Fibroblast of skin of left quadriceps (primary cell): ENCODE measurements at places on chromosomes 12 and 14.

DNA sequence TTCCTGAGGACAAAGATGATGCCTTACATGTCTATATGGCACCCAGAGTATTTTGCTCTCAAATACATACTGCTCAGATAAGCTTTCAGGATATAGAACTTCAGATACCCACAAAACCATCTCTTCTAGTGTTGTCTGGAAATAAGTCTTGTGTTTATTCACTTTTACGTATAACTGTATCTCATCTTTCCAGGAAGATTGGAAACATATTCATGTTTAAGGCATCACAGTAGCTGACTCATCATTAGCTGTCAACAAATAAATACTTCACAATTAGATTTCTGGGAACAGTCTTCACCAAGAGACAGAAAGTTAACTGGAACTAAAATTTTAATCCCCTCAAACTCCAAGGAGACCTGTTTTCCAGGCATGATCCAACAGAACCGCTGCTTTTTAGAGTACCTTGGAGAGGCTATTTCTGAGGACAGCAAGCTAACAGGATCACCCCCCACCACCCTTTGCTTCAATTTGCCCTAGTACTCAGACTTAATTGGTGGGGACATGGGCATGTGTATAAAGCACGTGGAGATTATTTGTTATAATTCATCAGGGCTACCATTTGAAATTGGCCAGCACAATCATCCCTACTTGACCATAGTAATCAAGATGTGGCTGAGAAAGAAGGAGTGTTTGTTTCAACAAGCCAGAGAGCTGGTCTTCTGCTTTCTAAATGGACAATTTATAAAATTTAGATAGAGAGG is 129.3 kb upstream of the HIF1A start:
- peak; percentile 88 for DNase-seq

- DNase-seq, result no peak
Observed at GRCh38 chr12:91074154-91074709, 16.4 kb upstream of the KERA start.

GRCh38 chr12:51393676-51394545 is 2.7 kb upstream of the GALNT6 start:
- DNase-seq, result peak; percentile 86

GRCh38 chr12:114166362-114166761 is 200.2 kb upstream of the RBM19 start:
- peak; percentile 14 for DNase-seq

DNA sequence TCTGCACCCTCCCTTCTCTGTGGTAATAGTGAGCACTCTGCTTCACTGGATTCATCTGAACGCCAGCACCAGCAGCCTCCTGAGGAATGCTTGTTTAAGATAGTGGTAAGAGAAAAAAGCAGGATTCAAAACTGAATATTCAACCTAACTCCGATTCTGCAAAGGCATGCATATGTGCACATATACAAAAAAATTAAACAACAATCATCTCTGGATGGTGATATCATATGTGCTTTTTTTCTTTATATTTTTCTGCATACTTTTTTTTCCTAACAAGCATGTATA is 9.8 kb downstream of the TMEM229B start:
- no peak for DNase-seq

DNA sequence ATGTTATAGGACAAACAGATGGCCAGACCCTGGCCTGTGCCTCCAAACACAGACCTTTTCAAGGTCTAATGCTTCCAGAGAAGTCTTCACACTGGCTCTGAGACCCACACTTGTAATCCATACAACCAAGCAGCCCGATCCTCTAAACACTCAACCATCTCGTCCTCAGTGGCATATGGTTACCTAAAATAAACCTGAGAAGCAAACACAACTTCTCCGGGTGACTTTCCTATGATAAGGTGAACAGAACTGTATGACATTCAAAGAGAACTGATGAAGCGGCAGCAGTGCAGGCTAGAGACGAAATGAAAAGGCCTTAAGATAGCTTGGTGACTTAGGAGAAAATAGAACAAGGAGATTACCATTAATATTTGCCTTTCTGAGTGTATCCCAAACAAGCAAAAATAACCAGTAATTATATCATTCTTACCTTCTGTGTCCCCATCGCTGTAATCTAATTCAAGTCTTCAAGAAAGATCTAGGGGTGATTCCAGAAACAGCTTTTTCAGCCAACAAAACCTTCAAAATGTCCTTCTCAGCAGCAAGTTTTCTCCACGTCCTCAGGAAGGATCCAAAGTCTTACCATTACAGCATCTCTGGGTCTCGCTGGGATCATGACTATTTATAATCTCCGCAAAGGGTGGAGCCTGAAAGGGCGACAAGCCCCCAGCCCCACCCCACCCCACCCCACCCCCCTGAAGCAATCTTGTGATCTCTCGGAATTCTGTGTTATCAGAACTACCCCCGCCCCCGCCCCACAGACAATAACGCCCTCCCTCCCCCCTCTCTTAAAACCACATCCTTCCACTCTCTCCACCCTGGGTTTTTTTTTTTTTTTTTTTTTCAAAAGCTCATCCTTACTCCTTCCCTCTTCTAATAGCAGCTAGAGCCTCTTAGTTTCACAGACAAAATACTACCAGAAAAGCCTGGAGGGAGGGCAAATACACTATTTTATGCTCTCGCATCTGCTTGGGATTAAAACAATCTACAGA is at the start of gene SLC2A3:
Gene SLC2A3, minus strand, starts transcription at position 598 of the 992 bp plus-strand sequence. Its CDS starts 153 bp downstream, at position 445.
- peak; percentile 94 for DNase-seq

GRCh38 chr14:93733231-93733630 is 55.1 kb downstream of the PRIMA1 start:
- DNase-seq, result no peak

DNA sequence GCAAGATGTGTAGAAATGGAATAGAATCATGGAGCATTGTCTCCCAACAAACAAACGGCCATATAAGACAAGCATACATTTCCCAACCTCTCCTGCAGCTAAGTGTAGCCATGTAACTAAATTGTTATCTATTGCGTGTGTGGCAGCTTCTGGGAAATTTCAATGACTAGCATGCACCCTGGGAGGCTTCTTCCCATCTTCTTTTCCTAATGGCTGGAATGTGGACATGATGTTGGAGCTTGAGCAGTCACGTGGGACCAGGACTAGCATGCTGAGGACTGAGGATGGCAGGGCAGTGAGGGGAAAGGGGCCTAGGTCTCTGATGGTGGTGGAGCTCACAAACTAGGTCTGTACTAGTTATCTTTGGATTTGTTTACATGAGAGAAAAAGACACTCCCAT is 21.7 kb upstream of the CTDSP2 start:
- no peak for DNase-seq

DNA sequence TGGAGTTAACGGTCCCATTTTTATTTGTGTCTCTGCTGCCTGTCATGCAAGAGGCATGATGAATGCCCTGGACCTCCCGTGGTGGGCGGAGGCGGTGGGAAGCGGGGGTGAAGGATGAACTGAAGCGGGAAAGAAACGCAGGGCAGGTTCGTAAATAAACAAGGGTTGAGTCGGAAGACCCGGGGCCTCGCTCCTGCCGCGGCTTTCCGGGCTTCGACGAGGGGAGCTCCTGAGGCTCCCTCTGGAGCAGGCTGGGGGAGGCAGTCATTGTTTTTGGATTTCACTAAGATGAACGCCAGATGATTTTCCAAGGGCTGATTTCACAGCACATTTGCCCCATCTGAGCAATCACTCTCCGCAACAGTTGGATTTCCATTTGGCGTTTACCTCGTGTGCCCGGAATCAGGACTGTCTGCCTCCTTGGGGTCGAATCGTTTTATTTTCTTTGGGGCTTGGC is 130.2 kb downstream of the SLC38A6 start:
- DNase-seq, result no peak

DNA sequence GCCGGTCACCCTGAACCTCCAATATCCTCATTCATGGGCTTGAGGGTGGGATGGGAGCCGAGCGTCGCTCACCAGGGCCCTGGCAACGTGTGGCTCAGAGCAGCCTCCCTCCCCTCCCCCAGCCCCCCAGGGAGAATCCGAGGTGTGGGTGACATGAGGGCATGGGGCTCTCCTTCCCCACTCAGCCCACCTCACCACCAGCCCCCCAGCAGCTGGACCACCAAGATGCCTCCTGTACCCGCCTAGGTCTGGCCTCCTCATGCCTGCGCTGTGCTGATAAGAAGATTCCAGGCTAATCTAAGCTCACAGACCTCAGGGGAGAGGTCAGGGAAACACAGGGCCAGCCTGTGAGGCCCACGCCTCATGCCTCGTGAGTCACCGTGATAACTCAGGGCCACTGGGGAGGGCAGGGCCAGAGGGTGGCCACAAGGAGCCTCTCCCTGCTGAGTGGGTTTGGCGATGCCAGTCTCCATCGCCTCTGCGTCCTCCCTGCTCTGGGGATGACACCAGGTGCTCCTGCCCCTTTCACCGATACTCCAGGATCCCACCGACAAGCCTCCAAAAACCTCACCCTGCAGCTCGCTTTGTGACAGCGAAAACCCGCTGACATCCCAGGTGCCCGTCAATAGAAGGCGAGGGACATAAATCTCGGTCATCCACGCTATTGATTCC is 56.9 kb downstream of the TESC start:
- no peak for DNase-seq

DNA sequence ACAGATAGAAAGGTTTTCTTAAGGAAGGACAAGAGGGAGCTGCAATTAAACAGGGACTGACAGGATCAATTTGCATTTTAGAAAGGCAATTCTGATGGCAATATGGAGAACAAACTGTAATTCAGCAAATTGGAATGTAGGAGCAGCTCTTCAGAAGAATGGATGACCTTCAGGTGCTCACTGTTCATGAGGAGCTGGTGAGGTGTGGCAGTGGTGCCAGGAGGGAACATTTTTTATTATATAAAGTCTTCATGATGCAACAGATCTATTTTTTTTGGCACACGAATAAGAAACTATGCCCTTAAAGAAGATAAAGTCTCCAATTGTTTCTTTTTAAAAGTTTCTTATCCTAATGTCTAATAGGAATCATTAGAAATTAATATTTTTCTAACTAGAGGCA is 151.7 kb downstream of the SLC38A4 start:
- DNase-seq, result no peak

DNA sequence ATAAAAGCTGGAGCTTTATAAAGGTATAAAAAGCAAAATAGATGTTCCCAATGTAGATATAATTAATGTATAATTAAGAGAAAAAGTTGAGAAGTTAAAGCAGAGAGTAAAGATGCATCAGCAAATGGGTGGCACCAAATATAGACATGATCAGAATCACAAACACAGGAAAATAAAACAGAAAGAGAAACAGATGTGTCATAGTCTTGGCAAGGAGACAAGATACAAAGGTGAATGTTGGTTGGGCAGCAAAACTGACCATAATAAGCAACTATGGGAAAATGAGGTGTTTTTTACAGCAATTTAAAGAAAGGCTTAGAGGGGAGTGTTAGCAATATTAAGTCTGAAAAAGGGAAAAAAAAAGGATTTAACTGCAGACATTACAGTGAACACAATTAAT is 135.4 kb upstream of the CLEC14A start:
- no peak for DNase-seq

DNA sequence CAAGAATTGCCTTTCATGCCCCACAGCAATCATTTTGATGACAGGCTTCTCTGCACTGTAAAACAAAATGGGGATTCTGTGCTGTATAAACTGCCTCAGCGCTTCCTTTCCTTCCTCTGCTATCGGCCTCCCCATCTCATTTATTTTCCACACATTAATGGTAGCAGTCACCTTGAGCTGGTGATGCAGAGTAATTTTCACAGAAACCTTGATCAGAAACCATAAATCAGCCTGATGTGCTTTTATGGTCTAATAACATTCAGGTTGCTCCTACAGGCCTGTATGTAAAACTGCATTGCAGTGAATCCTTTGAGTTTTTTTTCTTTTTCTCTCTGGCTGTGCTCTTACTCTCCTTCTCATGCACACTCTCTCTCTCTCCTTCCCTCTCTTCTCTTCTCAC is 578.4 kb upstream of the STXBP6 start:
- no peak for DNase-seq

DNA sequence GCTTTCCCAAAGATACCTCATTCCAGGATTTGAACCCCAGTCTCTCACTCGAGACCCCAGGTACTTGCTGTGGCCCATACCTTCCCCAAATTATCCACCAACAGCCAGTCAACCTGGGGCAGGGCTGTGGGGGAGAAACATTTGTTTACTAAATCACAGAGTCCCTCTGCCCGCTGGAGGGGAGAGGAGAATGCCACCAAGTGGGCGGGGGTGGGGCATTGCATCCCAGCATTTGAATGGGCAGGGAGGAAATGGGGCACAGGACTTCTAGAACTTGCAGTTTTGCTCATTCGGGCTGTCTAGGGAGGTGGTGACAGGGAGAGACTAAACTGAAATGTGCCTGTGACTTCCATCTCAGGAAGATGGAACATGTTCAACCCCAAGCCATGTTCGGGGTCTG is 10.9 kb upstream of the SERPINA9 start:
- DNase-seq, result no peak

DNA sequence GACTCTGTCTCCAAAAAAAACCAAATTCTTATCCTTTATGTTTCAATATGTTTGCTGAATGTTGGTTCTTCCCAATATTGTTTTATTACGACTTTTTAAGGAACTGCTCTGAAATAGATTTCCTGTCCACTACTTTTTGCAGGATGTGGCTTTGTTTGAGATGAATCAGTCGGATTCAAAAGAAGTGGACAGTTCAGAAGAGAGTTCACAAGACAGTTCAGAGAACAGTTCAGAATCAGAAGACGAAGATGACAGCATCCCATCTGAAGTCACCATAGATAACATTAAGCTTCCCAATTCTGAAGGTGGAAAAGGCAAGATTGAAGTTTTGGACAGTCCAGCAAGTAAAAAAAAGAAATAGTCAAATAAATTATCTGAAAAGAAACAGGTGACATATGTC is 8.2 kb downstream of the NOPCHAP1 start:
- DNase-seq, result no peak

GRCh38 chr12:98543701-98544100 is 28.3 kb downstream of the TMPO start:
- DNase-seq, result no peak

- no peak for DNase-seq
Observed at GRCh38 chr14:70013271-70013873, 134.2 kb downstream of the SMOC1 start.

GRCh38 chr12:108860443-108860842 is 3.1 kb upstream of the SSH1 start:
- DNase-seq, result no peak

DNA sequence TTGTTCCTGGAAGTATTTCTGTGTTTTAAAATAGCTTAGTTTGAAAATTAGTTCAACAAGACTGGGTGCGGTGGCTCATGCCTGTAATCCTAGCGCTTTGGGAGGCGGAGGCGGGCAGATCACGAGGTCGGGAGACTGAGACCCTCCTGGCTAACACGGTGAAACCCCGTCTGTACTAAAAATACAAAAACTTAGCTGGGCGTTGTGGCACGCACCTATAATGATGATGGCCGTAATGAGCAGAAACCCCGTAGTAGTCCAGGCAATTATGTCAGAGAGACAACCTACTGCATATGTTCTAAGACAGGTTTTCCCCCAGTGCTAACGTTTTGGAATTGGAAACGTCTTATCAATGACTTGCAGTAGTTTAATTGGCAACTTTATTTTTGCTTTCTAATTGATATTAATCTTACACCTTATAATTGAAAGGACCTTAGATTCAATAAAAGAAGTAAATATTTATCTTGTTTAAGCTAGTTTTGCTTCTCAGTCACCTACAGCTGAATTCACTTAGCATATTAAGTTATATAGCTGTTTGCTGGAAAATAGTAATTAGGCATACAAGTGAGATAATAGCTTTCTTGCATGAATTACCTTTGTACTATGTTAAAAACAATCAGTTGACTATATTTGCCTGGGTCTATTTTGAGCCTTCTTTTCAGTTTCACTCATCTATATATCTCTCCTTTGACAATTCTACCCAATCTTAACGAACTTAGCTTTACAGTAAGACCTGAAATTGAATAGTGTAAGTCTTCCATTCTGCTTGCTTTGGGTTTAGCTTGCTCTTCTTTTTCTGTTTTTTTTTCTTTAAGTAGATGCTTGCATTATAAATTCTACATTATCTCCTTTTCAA is 15.6 kb downstream of the CLECL1 start:
- DNase-seq, result no peak

- DNase-seq, result no peak
Observed at GRCh38 chr12:127823801-127824200, 443.2 kb upstream of the TMEM132C start.
